IMR-90 (cell line): ENCODE measurements at places on chromosomes 7 and 10.

DNA sequence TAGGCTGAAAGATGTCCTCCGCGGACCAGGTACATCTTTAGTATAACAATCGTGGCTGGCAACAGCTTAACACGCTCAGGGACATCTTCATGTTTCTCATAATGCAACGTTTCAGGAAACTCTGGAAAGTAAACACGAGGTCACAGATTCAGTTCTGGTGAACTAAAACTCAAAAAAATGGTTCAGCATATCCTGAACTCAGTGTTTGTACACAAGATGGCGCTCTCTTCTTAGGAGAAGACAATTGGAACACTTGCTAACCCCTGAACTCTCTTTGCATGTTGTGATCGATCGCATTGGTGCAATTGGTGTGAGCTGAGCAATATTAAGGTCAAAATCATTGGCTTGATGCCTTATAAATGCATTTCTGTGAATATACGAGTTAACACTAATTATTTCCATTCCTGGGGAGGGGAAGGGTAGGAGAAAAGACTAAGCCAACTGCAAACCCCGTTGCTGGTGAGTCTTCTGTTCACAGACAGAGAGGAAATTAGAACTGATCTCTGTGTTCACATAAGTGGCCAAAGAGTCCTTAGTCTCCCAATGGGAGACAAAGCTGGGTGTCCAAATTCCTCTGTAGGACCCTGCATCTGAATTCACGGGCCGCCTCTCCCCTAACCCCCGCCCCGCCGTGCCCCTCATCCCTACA lies 52.6 kb upstream of the FAM180A start:
- DNase-seq: peak; percentile 74

DNA sequence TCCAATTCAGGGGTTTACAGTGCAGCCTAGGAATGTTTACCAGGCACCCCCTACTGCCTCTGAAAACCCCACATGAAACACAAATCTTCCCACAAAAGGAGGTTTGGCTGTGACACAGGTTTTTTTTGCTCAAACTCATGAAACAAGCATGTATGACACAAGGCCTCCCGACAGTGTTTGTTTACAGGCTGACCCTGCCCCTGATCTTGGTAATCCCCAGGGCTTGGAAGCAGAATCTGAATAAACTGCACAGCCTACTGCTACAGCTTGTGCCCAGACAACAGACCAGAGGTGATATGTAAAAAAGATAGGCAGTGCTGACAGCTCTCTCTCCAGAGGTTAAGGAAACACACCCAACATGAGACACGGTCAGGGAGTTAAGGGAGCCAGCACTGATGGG lies 184.2 kb downstream of the KMT2E start:
- DNase-seq: peak; percentile 95

DNA sequence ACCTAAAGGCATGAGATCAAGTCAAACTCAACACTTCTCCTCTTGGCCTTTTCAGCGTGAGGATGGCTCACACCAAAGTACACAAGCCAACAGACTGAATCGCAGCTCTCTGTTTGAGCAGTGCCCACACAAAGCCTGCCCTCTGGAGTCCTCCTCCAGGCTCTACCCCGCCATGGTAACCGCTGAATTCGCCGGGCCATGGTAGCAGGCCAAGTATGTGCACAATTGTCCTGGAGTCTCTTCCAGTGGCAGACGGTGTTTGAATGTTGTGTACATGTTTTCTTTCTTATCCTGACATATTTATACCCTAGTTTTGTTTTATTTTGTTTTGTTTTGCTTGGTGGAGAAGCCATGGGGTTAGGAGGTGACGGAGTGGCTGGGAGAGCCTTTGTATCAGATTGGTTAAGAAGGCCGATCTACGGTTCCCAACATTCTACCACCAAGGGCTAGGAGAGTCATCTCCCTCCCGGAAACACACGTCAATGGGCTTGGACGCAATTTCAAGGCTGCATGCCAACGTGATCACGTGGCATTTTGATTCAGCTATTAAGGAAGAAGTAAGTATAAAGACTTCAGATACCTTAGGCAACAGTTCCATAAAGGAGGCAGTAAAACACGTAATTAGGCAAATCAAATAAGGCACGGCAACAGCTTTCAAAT lies 12.1 kb upstream of the SHH start:
- DNase-seq: peak; percentile 23

DNA sequence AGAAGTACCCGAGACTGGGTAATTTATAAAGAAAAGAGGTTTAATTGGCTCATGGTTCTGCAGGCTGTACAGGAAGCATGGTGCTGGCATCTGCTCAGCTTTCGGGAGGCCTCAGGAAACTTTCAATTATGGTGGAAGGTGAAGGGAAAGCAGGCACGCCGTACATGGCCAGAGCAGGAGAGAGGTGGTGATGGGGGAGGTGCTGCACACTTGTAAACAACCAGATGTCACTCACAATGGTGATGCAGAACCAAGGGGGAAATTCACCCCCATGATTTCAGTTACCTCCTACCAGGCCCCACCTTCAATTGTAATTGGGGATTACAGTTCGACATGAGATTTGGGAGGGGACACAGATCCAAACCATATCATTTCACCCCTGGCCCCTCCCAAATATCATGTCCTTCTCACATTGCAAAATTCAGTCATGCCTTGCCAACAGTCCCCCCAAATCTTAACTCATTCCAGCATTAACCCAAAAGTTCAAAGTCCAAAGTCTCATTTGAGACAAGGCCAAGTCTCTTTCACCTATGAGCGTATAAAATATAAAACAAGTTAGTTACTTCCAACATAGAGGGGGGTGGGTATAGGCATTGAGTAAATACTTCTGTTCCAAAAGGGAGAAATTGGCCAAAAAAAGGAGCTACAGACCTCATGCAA lies 50.0 kb downstream of the RSBN1L start:
- no peak for DNase-seq

GRCh38 chr10:11227103-11227502 lies 209.4 kb downstream of the CELF2 start:
- no peak for DNase-seq

DNA sequence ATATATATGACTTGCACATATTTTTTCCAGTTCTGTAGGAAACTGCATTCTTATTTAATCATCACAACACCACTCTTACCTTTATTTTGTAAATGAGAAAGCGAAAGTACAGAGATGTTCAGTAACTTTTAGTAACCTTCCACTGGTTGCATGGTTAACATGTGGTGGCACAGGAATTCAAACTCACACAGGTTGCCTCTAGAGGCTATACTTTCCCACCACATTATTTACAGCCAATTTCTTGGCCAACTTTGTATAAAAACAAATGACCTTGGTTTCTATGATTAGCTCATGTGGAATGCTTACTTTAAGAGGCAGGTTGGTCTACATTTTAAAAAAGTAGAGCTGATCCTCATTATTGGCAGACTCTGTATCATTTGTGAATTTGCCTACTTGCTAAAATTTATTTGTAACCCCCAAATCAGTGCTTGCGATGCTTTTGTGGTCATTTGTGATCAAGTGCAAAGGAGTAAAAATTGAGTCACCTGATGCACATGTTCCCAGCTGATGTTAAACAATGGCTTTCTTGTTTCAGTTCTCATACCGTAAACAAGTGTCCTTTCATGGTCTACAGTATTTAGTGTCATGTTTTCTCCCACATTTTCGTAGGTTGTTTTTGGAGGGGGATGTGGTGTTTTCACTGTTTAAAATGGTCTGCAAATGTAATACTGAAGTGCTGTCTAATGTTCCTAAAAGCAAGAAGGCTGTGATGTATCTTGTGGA lies 14.8 kb downstream of the BBS9 start:
- DNase-seq: peak; percentile 57

- no peak for DNase-seq
Measured at GRCh38 chr10:103967448-103968071, 620 bp downstream of the SLK start.

GRCh38 chr7:101023839-101024238 lies 4.0 kb downstream of the MUC17 start:
- no peak for DNase-seq

- DNase-seq: no peak
Measured at GRCh38 chr7:32316839-32317238, 173.3 kb downstream of the LSM5 start.

GRCh38 chr10:114720685-114721278 lies 62.7 kb upstream of the ABLIM1 start:
- no peak for DNase-seq
